ENCODE measurements at places on chromosomes 7 and 10. TPM values are rescaled to one million over a fixed set of nuclear protein-coding genes. Genes with fewer than 3 reads are reported as not detected.

- no peak for DNase-seq
These were observed 84.0 kb downstream of the GRK5 start for GRCh38 chr10:119291223-119291900.

The SGMS1 gene
- total RNA-seq = 40.7 TPM

GRCh38 chr7:112023786-112024185 lies 182.4 kb downstream of the DOCK4 start:
- DNase-seq = no peak

GRCh38 chr10:74585231-74586087 lies 240.9 kb upstream of the KAT6B start:
- DNase-seq = no peak

DNA sequence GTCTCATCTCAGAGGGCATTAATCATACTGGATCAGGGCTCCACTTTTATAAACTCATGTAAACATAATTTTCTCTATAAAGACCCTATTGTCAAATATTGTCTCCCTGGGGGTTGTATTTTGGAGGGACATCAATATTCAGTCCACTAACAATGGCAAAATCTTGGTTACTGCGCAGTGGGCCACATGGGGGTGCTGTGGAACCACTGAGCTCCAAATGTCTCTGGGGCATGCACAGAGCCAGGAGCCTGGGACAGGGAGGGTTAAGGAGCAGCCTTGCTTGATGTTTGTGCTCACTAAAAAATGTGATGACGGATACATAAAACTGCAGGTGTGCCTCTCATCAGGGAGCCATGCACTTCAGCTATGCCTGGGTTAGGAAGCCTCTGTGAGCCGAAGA lies 62.1 kb upstream of the PRSS58 start:
- no peak for DNase-seq

The OTUD1 gene
- total RNA-seq = 9.7 TPM

The SEMA4G gene
- 10.3 TPM for total RNA-seq

DNA sequence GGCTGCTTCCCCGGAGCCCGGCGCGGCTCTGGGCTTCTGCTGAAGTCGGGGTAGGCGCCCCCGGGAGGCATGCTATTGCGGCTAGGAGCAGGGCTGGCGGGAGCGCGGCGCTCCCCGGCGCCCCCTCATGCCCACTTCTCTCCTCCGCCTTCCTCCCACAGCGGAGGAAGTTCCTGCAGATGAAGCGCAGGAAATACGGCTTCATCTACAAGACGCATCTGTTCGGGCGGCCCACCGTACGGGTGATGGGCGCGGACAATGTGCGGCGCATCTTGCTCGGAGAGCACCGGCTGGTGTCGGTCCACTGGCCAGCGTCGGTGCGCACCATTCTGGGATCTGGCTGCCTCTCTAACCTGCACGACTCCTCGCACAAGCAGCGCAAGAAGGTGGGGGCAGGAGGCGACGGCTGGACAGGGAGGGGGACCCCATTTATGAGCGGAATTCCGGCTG lies 479 bp downstream of the CYP26A1 start:
- no peak for DNase-seq

The COL13A1 gene
- 2.1 TPM for total RNA-seq

GRCh38 chr10:81104494-81104893 lies 566.8 kb downstream of the SH2D4B start:
- no peak for DNase-seq

The LRGUK gene
- 1.3 TPM for total RNA-seq

DNA sequence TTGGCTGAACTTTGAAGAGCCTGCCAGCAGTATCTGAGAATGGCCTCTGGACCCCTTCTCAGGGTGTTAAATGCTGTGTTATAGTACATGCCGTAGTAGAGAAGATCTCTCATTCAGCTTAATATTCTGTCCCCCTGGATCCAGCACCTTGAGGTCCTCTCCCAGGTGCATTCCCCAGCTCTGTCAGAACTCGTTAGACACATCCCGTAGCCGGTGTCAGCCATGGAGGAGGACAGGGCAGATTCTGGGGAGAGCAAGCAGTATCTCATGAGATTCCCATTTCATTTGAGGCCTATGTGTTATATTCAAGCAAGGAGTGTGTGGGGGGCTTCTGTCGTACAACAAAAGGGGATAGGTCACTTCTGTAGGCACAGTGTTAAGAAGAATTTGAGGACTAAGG lies 34.8 kb downstream of the NACAD start:
- DNase-seq = no peak

- DNase-seq = no peak
These were observed 82.5 kb downstream of the DIP2C start for GRCh38 chr10:606762-607544.

GRCh38 chr7:41984888-41985287 lies 252.1 kb downstream of the GLI3 start:
- DNase-seq = no peak

GRCh38 chr10:20877986-20878983 lies 18.8 kb downstream of the NEBL start:
- no peak for DNase-seq

GRCh38 chr7:157485361-157485831 lies 148.6 kb downstream of the DNAJB6 start:
- DNase-seq = peak; percentile 5

GRCh38 chr10:68151453-68151852 lies 42.2 kb downstream of the MYPN start:
- no peak for DNase-seq

DNA sequence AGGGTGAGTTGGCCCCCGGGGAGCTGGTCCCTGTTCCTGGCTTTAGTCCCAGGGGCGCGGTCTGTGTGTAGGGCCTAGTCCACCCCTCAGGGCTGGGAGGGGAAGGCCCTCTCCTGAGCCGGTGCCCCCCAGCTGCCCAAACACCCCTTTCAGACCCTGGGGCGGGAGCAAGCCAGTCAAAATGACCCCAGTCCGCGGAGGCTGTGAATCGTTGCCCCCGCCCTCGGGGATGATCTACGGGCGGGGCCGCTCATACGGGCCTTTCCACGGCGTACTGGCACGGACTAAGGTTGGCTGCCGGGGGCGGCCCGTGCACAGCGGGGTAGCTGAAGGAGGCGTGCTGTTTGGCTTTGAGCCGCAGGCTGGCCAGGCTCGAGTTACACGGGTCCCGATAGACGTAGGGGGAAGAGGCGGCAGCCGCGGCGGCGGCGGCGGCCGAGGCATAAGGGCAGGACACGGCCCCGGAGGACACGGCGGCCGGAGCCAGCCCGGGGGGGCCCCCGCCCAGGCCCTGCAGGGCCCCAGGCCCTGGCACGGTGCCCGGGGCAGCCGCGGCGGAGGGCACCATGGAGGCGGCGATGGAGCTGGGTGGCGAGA lies 4.3 kb downstream of the ELOVL3 start:
- DNase-seq = peak; percentile 33

The COL17A1 gene
- total RNA-seq = under 0.01 TPM

GRCh38 chr7:102992509-102992937 lies 79.7 kb downstream of the LRRC17 start:
- DNase-seq = no peak

The DRGX gene
- not detected for total RNA-seq

The SMARCD3 gene
- total RNA-seq = 21.3 TPM

The XRCC2 gene
- under 0.01 TPM for total RNA-seq

The CYP26C1 gene
- total RNA-seq = 0.41 TPM

DNA sequence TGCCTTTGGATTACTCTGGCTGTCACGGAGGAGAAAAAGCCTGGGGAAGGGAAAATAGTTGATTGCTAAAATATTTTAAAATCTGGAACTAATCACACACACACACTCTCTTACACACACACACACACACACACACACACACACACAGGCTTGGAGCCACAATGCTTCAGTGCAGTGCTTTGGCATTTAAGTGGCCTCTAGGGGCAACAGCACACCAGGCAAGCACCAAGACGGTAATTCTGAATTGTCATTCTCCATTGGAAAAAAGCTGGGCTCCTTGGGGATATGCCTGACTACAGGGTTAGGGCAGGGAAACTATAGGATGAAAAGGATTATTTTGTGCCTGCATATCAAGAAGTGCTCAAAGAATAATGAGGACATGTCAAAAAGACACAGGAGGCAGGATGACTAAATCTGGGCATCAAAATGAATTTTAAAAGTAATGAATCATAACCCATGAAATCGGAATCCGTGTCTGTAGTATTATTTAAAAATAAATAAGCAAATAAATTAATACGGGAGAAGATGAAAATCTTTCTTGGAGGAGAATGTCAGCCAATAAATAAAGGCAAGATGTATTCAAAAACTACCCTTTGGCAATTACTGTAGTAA lies 30.4 kb upstream of the DDC start:
- DNase-seq = peak; percentile 54

DNA sequence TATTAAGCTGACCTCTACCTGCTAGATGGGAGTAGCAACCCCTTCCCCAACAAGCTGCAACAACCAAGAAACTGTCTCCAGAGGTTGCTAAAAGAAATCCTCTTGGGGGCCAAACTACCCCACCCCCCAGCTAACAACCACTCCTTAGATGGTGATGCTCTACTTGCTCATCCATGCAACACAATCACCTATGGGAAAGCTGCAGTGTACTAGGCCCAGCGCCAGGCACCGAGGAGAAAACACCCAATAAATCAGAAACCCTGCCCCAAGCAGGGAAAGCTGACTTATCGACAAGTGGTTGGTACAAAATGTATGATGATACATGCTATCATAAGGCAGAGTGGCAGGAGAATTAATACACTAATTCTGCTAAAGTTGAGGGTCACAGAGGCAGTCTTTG lies 17.3 kb downstream of the SLC25A13 start:
- DNase-seq = no peak

DNA sequence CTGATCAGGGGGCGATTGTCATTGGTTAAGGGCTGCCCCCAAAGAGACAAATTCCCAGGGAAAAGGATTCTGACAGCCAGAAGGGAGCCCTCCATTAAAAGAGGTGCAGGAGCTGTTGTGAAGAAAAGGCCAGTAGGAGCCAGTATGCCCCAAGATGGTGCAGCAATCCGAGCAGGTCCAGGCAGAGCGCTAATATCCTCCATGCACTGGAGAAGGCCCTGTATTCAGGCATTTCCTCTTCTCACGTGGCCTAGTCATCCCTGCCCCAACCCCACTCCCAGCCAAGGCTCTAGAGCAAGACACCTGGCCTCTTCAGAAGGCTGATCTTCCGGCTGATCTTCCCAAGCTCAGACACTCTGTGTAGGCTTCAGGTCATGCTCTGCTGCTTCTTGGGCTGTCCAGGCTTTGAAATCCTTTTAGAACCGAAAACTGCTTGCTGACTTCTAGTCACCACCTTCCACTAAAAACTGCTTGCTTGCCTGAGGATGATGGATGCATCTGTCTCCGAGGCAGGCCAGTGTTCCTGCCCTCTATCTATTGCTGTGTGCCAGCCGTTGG lies 77.4 kb downstream of the CYP26A1 start:
- DNase-seq = no peak

The PVRIG gene
- total RNA-seq = not detected

DNA sequence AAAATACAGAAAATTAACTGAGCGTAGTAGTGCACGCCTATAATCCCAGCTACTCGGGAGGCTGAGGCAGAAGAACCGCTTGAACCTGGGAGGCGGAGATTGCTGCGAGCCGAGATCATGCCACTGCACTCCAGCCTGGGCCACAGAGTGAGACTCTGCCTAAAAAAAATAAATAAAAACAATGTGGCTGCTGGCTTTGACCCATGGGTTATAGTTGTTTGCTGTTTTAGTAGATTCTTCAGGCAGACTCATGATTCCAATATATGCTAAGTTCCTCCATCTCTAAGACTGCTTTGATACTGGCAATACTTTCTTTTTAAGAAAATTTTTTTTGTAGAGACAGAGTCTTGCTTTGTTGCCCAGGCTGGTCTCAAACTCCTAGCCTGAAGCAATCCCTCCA lies 8.4 kb downstream of the OLAH start:
- DNase-seq = no peak

DNA sequence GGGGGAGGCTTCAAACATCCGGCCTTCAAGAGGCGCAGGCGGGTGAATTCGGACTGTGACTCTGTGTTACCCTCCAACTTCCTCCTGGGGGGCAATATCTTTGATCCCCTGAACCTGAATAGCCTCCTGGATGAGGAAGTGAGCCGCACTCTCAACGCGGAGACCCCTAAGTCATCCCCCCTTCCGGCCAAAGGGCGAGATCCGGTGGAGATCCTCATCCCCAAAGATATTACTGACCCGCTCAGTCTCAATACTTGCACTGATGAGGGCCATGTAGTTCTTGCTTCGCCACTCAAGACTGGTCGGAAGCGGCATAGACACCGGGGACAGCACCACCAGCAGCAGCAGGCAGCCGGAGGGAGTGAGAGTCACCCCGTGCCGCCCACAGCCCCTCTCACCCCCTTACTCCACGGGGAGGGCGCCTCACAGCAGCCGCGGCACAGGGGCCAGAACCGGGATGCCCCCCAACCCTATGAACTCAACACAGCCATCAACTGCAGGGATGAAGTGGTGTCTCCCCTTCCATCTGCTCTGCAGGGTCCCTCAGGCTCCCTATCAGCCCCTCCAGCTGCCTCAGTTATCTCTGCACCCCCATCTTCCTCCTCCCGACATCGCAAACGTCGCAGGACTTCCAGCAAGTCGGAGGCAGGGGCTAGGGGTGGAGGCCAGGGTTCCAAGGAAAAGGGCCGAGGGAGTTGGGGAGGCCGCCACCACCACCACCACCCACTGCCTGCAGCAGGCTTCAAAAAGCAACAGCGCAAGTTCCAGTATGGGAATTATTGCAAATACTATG lies 1.1 kb downstream of the MEPCE start:
- no peak for DNase-seq

- DNase-seq = no peak
These were observed 92.6 kb downstream of the CHST15 start for GRCh38 chr10:124000792-124001201.

The PDK4 gene
- total RNA-seq = 12.0 TPM
